Stimulated activated CD8-positive, alpha-beta memory T cell treated with anti-CD3 and anti-CD28 coated beads, Interleukin-15, amount 100 ng/mL, for 24 hours (primary cell): ENCODE measurements at places on chromosomes 2 and 18.

- no peak for DNase-seq
Measured at GRCh38 chr18:75400366-75400765, 27.1 kb downstream of the SMIM21 start.

DNA sequence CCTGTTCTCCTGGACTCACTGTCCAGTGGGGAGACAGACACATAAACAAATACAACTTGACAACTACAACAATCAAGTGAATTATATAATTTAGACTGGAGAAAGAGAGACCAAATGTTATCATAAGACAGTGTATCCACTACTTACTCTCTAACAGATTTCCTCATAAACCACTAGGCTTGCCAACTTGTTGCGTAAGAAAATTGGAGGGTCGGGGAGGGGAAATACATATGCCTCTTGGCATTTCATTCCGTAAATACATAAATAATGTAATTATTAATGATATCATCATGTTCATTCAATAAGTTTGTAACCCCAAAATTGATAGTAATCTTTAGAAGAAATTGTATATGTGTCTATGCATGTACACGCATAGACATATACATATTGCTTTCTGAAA is 14.9 kb downstream of the RAB6D start:
- no peak for DNase-seq

- no peak for DNase-seq
Measured at GRCh38 chr2:289362-290089, 1.6 kb upstream of the ALKAL2 start.

- no peak for DNase-seq
Measured at GRCh38 chr2:169781249-169782013, 17.2 kb upstream of the SSB start.

DNA sequence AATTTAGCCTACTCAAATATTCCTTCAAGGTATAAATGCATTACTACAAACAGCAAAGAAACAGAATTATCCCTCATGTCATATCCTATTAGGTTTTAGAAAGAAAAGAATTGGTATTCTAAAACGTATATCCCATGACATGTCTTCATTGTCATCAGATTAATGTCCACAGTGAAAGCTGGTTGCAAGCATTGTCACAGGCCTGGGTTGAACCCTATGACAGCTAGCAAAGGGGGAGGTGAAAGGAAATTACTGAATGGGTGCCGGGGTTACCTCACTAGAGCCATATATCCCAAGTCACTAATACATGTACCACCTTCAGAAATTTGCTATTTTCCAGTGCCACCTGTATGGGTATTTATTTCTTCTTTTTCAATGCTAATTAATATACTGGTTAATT is 1630.5 kb upstream of the NXPH2 start:
- DNase-seq: no peak

DNA sequence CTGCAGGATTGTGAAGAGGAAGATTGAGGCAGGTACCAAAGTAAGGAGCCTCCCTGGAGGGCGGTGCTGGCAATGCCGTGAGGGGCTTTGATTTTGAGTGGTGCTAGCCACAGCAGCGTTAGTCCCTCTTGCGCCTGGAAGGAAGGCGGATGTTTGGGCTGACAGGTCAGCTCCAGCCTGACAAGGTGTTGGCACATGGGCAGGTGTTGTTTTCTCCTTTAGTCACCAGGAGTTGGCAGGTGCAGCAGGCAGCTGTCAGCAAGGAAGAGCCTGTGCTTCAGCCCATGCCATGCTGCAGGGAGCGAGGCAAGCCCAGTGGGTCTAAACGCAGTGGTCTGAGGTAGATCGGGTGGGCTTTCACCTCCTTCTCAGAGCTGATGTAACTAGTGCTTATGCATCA is 8.5 kb downstream of the SEC11C start:
- no peak for DNase-seq

GRCh38 chr2:126658319-126658904 is 2.5 kb downstream of the GYPC start:
- DNase-seq: no peak

DNA sequence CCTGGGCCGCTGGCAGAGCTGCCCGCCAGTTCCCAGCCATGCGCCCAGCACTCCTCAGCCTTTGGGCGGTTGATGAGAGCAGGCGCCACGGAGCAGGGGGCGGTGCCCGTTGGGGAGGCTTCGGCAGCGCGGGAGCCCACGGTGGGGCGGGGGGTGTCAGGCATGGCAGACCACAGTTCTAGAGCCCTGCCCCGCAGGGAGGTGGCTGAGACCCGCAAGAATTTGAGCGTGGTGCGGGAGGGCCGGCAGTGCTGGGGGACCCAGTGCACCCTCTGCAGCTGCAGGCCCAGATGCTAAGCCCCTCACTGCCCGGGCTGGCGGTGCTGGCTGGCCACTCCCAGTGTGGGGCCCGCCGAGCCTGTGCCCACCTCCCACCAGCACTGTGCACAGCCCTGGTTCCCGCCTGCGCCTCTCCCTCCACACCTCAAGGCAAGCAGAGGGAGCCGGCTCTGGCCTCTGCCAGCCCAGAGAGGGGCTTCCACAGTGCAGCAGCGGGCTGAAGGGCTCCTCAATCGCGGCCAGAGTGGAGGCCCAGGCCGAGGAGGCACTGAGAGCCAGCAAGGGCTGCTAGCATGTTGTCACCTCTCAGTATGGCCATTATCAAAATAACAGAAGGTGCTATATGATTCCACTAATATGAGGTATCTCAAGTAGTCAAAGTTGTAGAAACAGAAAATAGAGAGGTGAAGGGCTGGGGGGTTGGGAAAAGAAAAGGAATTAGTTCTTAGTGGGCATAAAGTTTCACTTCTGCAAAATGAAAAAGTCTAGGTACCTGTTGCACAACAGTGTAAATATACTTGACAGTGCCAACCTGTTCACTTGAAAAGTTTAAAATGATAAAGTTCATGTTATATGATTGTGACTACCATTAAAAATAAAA is 72.3 kb downstream of the SH3YL1 start:
- no peak for DNase-seq

- no peak for DNase-seq
Measured at GRCh38 chr2:105714141-105714540, 30.6 kb upstream of the NCK2 start.

DNA sequence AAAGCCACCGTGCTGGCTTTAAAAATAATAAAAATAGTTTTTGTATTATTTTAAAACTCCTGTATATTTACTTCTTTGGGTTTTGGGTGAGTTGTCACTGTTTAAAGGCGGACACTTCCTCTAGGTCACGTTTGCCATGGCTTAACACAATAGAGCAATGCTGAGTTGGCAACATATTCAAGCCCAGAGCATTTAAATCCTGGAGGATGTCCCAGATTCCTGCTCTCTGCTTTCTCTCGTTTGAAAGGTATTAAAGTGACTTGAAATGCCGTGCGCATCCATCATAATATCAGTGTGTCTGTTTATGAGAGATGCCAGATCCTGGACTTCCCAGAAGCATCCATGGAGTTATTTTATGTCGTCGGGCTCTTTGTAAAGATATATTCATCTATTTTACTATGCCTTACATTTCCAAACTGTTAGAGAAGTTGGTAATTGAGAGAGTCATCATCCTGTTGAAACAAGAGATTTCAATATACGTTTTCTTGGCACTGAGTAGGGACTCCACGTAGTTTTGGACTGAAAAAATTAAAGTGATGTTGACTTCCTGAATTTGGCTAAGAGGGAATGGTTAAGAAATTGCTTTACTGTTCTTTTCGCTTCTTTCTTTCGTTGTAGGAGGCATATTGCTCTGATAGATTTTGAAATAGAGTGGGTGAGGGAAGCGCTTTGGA is 150.6 kb downstream of the ZNF236 start:
- DNase-seq: no peak

GRCh38 chr2:149739883-149740265 is 152.3 kb upstream of the MMADHC start:
- DNase-seq: no peak

GRCh38 chr2:176493226-176493825 is 224.1 kb downstream of the MTX2 start:
- DNase-seq: no peak

DNA sequence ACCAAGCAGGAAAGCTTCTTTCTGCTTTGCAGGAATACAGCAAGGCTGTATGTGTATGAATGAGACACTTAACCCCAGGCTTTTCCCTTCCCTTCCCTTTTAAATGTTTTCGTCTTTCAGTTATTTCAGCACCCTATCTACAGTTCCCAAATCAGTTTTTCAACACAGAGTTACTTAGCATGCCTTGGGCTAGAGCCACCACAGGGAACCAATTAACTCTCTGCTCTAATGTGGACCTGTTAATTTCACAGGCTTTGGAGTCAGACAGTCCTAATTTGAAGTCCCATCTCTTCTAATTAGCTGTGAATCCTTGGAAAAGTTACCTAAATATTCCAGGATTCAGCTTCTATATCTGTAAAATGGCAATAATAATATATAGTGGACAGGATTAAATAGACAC is 89.2 kb upstream of the REG3A start:
- no peak for DNase-seq

DNA sequence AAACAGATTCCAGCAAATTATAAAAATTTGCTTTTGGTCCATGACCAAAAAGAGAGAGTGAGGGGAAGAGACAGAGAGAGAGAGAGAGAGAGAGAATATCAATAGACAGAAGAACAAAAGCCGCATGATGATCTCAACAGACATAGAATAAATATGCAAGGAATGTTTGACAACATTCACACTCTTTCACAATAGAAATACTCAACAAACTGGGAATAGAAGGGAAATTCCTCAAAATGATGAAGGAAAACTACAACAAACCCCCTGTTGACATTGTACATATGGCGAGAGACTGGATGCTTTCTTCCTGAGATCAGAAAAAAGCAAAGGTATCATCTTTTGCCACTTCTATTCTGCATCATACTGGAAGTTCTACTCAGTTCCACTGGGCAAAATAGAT is 309.7 kb downstream of the RAD51AP2 start:
- DNase-seq: no peak

GRCh38 chr18:4063545-4063944 is 391.6 kb downstream of the DLGAP1 start:
- no peak for DNase-seq

GRCh38 chr2:169038338-169038757 is 7.2 kb upstream of the ABCB11 start:
- no peak for DNase-seq

DNA sequence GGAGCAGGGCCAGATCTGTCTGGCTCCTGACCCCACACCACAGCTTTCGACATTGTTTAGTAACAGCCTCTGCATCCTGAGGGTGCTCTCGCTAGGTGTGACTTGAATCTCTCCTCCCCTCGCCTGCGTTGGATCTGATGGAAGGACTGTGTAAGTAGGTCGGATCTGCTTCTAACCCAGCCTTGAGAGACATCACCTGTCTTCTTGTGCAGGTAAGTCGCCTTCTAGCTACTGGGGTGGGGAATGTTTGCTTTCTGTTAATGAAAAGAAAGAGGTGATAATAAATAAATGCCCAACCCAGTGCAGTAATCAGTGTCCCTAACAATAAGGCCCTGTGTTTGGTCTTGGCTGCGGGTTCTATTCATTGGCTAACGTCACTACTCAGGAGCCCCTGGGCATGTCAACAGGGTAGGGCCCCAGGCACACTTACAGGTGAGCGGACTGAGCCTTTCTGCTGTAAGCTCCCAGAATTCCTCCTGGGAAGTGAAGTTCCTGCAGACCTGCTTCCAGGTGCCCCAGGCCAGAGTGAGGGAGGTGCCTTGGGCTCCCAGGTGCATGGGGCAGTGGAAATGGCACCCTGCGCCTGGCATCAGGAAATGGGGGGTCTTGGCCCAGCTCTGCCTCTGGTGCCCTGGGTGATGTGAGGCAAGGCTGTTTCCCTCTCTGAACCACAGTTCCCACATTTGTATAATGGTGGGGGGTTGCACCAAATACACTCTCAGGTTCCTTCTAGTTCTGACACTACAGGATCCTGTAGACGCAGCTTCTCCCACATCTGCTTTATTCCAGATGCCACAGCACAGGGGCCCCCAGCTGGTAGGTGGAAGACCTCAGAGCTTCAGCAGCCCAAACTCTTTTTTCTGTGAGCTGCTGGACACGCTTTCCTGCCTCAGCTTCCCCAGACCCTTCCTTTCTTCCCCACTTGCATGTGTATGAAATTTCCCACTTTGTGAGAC is 11.2 kb upstream of the FOSL2 start:
- no peak for DNase-seq
